Stimulated activated CD4-positive, alpha-beta T cell treated with anti-CD3 and anti-CD28 coated beads, Interleukin-4, amount 100 ng/mL, for 1 hour (primary cell): ENCODE measurements at places on chromosomes 2 and 18.

DNA sequence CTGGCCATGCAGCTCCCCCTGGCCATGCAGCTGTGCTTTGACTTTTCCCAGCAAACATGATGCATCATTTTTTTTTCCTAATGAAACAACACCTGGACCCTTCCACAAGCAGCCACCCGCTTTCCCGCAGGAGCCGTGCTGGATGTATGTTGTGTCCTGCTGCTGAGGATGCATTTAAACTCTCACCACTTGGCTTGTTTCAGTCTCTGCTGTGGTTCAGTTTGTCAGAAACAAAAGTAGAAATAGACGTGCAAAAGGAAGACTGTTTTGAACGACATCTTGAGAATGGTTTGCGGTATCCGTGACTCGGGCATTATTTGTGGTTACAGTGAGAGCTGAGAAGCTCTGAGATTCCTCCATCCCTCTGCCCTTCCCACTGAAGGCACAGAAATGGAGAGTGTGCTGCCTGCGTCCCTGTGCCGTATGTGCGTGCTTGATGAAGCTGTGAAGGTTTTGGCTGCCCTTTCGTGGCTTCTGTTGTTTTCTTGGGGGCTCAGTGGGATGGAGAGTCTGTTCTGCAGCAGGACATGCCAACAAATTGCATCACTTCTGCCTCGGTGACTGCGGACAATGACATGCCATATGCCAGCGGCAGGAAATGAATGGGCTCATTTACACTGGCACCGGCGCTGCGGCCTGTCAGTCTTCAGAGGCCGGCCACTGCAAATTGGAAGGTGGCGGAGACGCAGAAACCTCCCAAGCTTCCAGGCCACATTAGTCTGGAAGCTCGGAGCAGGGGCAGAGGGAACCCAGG lies 417.7 kb upstream of the SALL3 start:
- DNase-seq, result no peak

- DNase-seq, result peak; percentile 75
Observed at GRCh38 chr2:119641562-119642258, 37.3 kb upstream of the TMEM177 start.

GRCh38 chr2:147937744-147938349 lies 82.7 kb downstream of the ORC4 start:
- DNase-seq, result no peak

DNA sequence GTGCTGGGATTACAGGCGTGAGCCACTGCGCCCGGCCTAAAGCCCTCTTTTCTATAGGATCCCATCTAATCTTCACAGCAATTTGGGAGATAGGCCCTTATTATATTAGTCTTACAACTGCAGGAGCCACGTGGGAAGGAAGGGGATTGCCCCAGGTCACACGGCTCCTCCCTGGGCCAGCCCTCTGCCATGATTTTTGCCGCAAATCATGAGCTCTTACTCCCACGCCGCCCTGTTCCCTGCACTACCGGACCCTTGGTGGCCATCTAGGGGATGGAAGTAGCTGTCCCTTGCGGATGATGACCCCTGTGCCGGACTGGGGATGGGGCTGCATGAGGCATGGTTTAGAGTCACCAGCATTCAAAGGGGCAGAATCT lies 28.4 kb upstream of the PTMA start:
- DNase-seq, result no peak
